ENCODE measurements at places on chromosomes 1 and 21.

GRCh38 chr21:34352556-34352955 lies 11.2 kb upstream of the KCNE2 start:
- DNase-seq = no peak

GRCh38 chr1:83769072-83769471 lies 229.9 kb downstream of the TTLL7 start:
- DNase-seq = no peak

DNA sequence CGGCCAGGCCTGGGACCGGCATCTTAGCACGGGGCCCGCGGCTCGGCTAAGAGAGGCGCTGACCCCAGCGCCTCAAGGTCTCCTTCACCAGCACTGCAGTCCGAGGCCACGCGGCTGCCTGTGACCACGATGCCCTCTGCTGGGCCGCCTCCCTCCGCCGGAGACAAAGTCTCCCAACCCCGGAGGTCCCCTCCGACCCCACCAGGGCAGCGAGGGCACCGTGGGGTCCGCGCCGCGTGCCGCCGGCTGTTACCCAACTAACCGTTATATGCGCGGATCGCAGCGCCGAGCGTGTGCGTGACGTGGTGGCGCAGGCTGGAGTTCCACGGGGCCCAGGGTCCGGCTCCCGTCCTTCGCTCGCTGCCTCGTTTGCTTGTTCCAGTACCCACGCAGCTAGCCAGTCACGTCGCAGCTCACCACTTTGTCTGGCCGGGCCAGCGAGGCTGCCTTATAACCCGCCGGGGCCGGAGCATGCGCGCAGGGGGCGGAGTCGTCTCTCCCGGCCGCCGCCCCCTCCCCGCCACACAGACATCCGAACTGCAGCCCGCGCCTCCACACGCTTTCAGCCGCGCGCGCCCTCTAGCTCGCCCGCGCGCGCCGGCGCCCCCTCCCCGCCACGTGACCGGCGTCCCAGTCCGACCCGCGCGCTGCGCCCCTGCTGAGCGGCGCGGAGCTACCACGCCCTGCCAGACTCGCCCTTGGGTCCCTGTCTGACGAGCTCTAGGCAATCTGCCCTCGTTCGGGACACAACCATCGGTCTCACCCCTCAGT lies at the start of gene SLC16A1:
Gene SLC16A1 (minus strand): TSS at position 424 of the 771 bp plus-strand sequence. CDS start 26,888 bp downstream, outside the sequence.
- peak; percentile 74 for DNase-seq

DNA sequence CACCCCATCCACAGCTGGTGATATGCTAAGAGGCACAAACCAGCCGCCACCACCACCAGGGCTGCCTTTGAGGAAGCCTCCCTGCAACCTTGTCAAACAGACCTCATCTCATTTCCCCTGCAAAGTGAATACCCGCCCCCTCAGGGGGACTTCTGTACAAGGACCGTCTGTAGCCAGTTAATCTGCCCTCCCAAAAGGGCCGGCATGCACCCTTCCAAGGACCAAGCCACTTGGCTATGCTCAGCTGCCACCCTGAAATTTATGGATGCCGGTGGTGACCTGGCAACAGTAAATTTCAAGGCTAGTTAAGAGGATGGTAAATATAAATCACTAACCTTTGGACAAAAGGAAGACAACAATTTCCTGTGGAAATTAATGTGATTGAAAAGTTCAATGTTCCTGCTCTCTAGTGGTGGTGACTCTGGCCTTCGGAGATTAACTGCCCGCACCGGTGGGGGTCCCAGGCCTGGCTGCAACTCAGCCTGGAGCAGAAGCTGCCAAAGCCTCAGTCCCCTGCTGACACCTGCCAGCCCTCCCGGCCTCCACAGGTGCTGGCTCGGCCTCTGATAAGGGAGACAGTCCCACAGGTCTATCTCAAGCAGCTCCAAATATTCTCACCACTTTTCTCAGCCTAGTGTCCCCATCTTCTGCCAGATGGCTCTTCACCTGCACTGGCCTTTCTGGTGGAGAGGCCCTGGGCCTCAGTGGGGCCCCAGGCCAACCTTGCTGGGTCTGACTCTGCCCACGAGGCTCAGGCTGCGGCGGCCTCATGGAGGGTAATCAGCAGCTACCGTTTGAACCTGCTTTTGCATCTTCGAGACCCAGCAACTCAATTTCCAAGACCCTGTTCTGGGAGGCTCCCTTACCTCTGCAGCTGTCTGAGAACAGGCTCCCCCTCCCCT lies 12.2 kb downstream of the TMEM53 start:
- no peak for DNase-seq

GRCh38 chr1:234745844-234746797 lies 136.1 kb upstream of the IRF2BP2 start:
- no peak for DNase-seq

DNA sequence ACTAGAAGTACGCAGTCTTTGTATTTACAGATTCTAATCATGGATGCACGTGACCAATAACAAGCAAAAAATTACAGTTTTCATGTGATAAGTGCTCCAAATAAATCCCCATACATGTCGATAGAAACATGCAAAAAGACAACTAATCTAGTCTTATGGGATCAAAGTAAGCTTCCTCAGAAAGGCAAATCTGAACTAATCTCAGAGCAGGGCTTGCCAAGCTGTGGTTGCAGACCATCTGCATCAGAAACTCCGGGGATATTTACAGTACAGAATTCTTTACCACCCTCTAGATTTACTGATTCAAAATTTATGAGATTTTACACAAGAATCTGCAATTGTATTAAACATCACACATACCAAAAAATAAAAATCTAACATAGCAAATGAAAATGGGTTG lies 1435.5 kb downstream of the MRPL39 start:
- DNase-seq = no peak

- DNase-seq = no peak
These were observed 67.3 kb upstream of the ERRFI1 start for GRCh38 chr1:8093221-8093980.

Data from AG09309 (cell line).